ENCODE measurements at places on chromosomes 4 and X. TPM values are rescaled to one million over a fixed set of nuclear protein-coding genes. Genes with fewer than 3 reads are reported as not detected.
A peak's percentile ranks its signal among the peaks of the same experiment; 100 is the strongest.

The ATP2B3 gene
- not detected for total RNA-seq

GRCh38 chrX:111098874-111099273, 2.9 kb downstream of the PAK3 start:
- H3K27me3 ChIP-seq: peaks cover 48% of the 10 kb centered on the region
- H3K4me3 ChIP-seq: no peak overlapping the region
- peaks cover 8% of the 10 kb centered on the region for H3K4me1 ChIP-seq
- DNase-seq: peak; percentile 60
- H3K27ac ChIP-seq: no peak overlapping the region

The FREM3 gene
- not detected for total RNA-seq

GRCh38 chr4:128812442-128813235, 3.1 kb downstream of the JADE1 start:
- H3K36me3 ChIP-seq: peaks cover 41% of the 10 kb centered on the region
- peaks cover 15% of the 10 kb centered on the region for H3K4me1 ChIP-seq
- peak overlapping the region; percentile 81 for H3K4me3 ChIP-seq
- H3K27me3 ChIP-seq: no peaks in the 10 kb centered on the region
- H3K27ac ChIP-seq: peak overlapping the region; percentile 39

The EFHC2 gene
- 0.95 TPM for total RNA-seq

GRCh38 chr4:59060895-59061294, 1950.7 kb upstream of the IGFBP7 start:
- DNase-seq: no peak
- H3K4me3 ChIP-seq: no peak overlapping the region
- H3K27ac ChIP-seq: no peak overlapping the region
- no peaks in the 10 kb centered on the region for H3K27me3 ChIP-seq

GRCh38 chr4:180350901-180351300, 1892.3 kb upstream of the TENM3 start:
- no peak for DNase-seq
- H3K27me3 ChIP-seq: no peaks in the 10 kb centered on the region
- peaks cover 8% of the 10 kb centered on the region for H3K4me1 ChIP-seq
- H3K36me3 ChIP-seq: no peaks in the 10 kb centered on the region
- no peak overlapping the region for H3K4me3 ChIP-seq

The SPOCK3 gene
- total RNA-seq: 0.51 TPM

The TMPRSS11F gene
- not detected for total RNA-seq

DNA sequence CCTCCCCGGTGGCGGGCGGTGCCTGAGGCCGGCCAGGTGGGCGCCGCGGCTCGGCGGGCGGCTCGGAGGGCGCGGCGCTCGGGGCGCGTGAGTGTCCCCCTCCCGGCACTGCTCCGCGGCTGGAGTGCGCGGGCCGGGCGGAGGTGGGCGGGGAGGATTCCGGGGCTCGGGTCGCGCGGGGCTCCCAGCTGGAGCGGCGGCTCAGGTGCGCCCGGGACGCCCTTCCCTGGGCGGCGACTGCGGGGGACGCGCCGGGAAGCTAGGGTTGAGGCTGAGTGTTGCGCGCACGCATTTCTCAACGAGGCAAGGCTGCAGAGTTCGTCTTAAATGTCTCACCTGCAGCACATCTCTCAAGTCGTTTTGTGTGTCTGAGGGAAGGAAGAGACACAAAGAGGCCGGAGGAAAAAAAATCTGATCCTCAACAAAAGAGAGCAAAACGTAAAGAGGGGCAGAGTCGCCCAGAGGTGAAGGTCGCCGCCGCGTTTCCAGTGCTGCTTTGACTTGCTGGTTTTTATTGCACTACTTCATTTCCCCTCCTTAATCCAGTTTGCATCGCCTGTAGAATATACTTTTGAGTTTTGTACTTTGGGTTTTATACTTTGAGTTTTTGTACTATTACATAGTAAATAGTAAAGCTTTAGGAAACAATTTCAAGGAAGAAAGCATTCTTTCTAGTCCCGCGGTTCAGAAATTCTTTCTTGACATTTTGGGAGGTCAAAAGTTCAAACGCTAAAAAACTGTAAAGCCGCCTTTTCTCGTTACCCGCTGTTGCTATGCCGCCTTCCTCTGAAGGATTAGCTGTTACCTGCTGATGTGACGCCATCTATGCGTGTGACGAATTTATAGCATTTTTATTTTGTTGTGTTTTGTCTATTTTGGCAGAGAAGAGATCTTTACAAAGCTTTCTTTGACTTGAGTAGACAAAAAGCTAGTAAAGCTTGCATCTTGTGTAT, 106.5 kb upstream of the STOX2 start:
- H3K27ac ChIP-seq: peak overlapping the region; percentile 39
- H3K27me3 ChIP-seq: no peaks in the 10 kb centered on the region
- no peak for DNase-seq
- peak overlapping the region; percentile 70 for H3K4me3 ChIP-seq
- no peaks in the 10 kb centered on the region for H3K4me1 ChIP-seq

The TLL1 gene
- not detected for total RNA-seq

The NSUN7 gene
- 7.7 TPM for total RNA-seq

The TCEAL2 gene
- not detected for total RNA-seq

The STK32B gene
- not detected for total RNA-seq

The CXCL1 gene
- 414 TPM for total RNA-seq
